ENCODE measurements at places on chromosomes 1 and 21.

GRCh38 chr1:80929868-80930508 lies 870.7 kb upstream of the ADGRL2 start:
- no peak for DNase-seq

DNA sequence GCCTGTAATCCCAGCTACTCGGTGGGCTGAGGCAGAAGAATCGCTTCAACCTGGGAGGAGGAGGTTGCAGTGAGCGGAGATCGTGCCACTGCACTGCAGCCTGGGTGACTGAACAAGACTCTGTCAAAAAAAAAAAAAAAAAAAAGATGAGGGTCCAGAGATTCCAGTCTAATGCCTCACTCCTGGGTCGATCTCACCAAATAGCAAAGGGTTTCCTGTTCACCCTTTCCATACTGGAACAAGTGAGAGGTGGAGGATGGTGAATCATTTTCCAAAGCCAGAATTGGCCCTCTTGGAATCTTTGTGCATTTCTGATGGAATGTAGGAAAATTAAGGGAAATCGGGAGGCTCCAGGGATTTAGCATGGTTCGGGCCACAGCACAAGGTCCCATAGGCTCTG lies 58.1 kb upstream of the ZNF648 start:
- no peak for DNase-seq

DNA sequence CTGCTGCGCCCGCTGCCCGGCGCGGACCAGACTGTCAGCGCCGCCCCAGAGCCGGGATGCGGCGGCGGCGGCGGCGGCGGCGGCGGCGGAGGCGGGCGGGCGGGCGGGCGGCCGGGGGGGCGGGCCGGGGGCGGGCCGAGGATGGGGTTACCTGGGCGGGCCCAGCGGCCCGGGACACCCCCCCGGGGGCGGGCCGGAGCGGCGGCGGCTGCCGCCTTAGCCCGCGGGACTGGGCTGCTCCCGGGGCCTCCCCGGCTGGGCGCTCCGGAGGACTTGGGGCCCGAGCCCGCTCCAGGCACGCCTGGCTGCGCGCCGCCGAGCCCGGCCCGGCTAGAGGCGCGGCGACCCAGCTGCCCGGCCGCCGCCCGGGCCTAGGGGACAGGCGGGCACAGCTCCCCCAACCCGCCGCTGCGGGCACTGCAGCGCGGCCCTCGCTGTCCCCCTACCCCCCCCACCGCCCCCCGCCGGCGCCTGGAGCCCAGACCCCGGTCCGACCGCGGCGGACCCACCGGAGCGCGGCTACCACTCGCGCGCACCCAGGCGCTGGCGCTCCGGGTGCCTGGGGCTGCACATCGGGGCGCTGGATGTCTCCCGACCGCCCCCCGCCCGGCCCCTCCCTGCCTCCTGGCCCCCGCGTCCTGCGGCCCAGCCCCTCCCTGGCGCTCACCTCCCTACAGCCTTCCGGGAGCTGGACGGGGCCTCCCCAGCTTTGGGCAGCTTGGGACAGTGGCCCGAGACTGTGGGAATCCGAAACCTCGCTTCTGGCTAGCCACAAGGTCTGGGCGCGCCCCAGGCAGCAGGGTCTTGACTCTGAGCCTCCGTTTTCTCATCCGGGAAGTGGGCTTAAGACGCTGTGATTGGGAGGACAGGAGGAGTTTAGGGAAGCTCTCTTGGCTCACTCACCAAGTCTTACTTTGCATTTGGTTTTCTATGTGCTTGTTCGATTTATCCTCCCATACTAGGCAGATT lies at the start of gene WNT4:
Gene WNT4 (minus strand): TSS at position 33 of the 969 bp plus-strand sequence. CDS start 175 bp downstream, outside the sequence.
- DNase-seq, result no peak

DNA sequence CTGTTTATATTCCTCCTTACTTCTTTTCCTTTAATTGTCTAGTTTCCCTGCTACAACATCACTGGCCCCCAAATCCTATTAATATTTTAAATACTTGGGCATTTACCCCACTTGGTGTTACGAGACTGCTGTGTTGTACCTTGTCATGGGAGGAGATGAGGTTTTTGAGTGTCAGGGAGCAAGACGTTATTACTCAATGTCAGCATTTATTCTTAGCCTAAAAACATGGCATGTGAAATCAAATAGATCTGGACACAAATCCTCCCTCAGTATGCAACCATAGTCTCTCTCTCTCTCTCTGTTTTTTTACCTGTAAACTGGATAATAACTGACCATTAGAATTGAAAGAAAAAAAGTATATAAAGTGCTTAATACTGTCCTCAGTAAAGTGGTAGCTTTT lies 4.6 kb downstream of the LRRC8B start:
- no peak for DNase-seq

- DNase-seq, result no peak
Measured at GRCh38 chr1:199701726-199702125, 325.8 kb upstream of the NR5A2 start.

- DNase-seq, result no peak
Measured at GRCh38 chr1:57520743-57521515, 97.1 kb upstream of the DAB1 start.

- no peak for DNase-seq
Measured at GRCh38 chr1:186286615-186287315, 88.3 kb downstream of the TPR start.

- DNase-seq, result no peak
Measured at GRCh38 chr1:109112056-109112651, 1.8 kb upstream of the ELAPOR1 start.

- DNase-seq, result no peak
Measured at GRCh38 chr1:41983451-41983850, 64.7 kb upstream of the HIVEP3 start.

- no peak for DNase-seq
Measured at GRCh38 chr1:26350701-26351589, 3.0 kb downstream of the CRYBG2 start.

DNA sequence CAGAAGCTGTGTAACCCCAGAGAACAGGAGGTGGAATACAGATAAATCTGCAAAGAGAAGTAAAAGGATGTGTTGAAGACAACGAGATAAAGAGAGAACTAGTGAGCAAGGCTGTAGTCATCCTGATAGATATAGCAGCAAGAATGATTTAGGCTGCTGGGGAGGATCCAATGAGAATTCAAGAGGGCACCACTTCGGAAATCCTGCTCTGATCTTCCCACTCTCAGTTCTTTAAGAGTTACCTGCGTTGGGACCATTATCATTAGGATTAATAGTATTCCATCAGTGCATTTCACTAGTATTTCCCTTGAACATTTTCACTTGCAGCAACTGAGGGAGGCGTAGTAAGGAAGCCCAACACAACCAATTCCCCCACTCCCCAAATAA lies at the start of gene BRINP3:
Gene BRINP3 (minus strand): TSS at position 103 of the 387 bp plus-strand sequence.
- DNase-seq, result no peak

DNA sequence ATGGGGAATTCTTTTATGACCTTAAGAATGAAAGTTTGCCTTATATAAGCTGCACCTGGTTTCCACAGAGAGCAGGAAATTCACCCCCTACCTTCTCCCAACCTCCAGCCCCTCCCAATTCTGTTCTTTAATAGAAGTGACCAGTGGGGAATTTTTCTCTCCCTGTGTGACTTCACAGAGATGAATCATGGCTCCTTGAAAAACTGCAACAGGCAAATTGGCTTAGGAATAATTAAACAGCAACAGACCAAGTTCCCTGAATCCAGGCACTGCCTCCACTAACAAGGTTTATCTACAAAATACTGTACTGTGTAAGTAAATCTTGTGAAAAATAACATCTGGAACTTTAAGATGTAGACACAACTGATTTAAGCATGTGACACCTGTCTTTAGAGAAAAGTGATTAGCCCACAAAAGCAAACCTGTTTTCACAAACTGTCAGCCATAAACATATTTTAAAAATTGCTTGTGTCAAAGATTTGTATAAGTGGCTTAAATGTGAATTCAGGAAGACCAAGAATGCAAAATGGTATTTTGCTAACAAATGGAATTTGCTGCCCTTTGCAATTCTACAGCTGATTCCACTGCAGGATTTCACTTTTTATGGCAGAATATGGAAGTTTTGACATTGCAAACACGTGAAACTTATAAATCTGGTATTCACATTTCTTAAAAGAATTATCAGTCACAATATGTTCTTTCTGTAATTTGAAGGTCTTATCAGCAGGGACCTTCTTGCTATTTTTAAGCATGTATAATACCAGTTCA lies 54.0 kb downstream of the ALG14 start:
- DNase-seq, result no peak

Data from stimulated activated CD8-positive, alpha-beta memory T cell treated with anti-CD3 and anti-CD28 coated beads, Interleukin-7, amount 100 ng/mL, for 24 hours (primary cell).